ENCODE measurements at places on chromosomes 6 and 20.

DNA sequence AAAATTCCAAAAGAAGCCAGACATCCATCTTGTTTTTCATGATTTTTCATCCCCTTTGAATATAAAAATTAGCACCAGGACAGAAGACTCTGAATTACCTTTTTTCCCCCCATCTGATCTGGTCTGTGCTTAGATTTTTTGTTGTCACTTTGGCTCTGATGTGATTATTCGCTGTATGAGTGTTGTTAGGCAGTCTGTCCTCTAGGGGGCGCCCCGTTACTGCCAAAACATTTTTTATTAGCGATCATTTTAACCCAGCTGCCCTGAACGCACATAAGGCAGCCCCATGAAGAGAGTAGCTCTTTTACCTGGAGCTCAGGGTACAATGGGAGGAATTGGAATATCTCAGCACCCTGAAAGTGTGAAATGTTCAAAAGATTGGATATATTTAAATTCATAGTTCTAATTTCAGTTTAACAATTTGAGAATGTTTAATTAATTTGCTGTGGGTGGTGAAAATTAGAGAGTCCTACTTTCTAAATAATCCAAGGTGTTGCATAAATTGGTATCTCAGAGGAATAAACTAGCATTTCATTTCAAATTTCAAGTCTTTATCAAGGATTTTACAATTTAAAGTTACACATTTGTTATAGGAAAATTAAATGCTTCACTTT lies 60.8 kb downstream of the PRPH2 start:
- peak; percentile 73 for DNase-seq

DNA sequence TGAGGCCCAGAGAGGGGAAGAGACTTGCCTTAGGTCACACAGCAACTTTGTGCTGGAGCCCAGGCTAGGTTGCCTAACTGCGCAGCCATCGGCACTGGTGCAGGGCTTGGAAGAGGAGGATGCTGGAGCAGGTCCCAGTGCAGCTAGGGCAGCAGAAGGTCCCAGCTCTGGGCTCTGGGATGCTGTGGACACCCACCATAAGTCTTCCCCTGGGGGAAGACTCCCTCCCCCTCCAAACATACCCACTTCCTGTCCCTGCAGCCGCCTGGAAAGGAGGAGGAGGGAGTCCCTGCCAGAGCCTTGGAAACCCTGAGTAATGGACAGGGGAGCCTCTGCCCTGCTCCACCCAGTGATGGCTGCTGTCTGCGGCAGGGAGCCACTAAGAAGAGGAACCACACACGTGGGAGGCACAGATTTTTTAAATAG lies 93.6 kb downstream of the NCR2 start:
- no peak for DNase-seq

- no peak for DNase-seq
Observed at GRCh38 chr20:46573234-46573633, 22.8 kb upstream of the OCSTAMP start.

GRCh38 chr6:128070406-128070805 lies 169.5 kb upstream of the THEMIS start:
- DNase-seq, result no peak

- no peak for DNase-seq
Observed at GRCh38 chr6:113526553-113526952, 330.6 kb upstream of the MARCKS start.

- peak; percentile 24 for DNase-seq
Observed at GRCh38 chr6:136550330-136551071, at the start of gene MAP7. TSS of gene MAP7 (minus strand) at chr6:136550422. CDS start at chr6:136550408, 14 bp downstream.

DNA sequence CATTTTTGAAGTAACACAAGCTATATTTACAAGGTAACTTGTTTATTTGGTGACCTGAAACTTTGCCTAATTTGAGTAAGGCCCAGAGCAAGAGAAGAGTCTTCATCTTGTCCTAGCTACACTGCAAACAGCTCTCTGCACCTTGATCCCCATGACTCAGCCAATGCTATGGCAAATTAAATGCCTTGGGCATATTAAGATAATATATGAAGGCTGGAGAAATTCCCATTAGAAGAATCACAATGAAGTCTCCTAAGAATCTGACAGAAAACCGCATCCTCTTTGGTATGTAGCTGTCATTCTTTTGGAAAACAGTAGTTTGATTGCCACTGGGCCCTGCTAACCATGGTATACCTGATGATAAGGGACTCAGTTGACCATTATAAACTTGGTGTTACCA lies 204.5 kb downstream of the UBE3D start:
- no peak for DNase-seq
